Epithelial cell of proximal tubule (primary cell): ENCODE measurements at places on chromosomes 2 and 18. TPM values are rescaled to one million over a fixed set of nuclear protein-coding genes. Genes with fewer than 3 reads are reported as not detected.

The FBXO41 gene
- total RNA-seq, result 2.4 and 4.5 TPM in 2 replicates

DNA sequence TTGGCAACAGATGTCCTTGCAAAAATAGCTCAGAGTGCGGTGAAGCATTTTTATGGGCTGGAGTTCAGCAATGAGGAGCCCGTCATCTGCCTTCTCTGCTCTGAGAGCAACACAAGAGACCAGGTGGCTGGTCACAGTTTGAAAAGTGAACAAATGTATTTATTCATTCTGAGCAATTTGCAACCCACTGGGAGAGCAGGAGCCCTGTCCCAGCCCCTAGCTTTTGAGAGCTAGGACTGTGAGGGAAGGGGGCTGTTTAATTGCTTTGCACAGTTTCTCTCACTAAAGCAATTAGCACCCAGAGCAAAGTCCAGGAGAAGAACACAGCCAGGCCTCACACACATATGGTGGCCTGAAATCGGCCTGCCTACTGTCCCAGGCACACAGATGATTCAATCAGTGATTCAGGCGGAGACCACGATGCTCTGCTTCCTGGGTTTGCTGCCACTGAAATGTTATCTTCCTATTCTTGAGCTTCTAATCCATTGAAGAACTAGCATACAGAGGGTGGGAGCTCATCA lies 646.1 kb upstream of the ACVR2A start:
- DNase-seq, result no peak

DNA sequence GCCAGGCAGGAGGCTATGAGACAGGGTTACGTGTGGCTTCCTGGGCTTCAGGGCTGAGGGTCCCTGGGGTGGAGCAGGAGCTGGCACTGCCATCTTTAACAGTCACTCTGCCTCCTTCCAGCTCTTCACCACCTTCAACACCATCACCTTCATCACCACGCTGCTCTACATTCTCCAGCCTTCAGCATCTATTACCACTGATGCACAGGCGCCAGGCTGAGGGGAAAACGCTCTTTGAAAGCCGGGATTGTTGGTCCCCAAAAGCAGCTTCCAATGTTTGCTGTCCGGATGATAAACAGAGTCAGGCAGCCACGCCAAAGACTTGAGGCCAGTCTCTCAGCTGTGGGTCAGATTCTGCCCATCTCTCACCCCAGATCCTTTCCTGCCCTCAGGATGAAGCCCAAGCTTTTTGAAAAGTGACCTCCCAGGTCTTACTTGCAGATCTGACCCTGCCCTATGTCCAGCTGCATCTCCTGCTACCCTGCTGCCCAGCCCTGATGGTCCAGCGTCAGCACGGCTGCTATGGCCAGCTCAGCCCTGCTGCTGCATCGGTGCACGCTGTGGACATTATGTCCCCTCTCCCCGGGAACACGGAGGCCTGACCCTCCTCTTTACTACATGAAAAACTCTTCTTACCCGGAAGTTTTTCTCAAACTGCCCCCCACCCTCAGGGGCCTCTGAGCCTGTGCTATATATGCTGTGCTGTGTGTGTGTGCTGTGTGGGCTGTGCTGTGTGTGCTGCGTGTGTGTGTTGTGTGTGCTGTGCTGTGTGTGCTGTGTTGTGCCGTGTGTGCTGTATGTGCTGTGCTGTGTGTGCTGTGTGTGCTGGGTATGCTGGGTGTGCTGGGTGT lies 31.2 kb upstream of the MAL start:
- no peak for DNase-seq

The LRP1B gene
- total RNA-seq, result 0.07 and 0.12 TPM in 2 replicates

The EFR3B gene
- total RNA-seq, result 1.3 and 2.6 TPM in 2 replicates

GRCh38 chr2:166017208-166017607 lies 63.6 kb upstream of the TTC21B start:
- DNase-seq, result peak; percentile 6

GRCh38 chr2:95234816-95235215 lies 27.5 kb downstream of the ZNF892 start:
- no peak for DNase-seq

The TLX2 gene
- not detected in 2 replicates for total RNA-seq

DNA sequence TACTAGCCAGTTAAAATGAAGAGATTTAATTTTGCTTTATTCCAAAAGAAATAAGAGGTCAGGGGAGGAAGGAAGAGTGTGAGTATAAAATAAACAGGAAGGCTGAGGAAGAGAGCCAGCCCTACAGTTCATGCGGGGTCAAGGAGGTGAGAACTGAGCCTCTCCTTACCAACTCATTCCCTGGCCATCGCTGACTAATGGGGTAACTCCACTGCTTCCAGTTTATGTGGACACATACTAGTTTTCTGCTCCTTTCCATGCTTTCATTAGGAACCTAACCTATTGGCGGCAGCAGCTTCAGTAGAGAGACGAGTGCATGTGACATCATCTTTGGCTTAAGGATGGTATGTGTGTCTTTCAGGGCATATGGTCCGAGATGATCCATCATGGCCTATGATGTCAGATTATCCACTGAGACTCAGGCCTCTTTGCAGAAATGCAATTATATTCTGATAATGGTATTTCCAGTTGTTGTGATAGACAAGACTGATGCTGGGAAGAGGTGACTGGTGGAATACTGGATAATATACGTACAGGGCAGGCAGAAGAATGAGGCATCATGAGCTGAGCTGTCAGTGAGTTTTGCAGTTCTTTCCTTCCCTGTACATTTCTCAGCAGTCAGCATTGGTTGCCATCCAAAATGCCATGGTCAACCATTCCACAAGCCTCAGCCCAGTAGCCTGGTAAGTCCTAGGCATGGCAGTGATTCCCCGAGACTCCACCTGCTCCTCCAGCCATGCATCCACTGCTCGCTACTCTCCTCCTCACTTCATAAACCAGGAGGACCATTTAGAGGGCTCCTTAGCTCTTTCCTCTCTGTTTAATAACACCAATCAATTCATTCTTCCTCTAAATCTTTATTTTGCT lies 184.6 kb upstream of the OSR1 start:
- DNase-seq, result no peak

The ONECUT2 gene
- total RNA-seq, result under 0.01 and 0.06 TPM in 2 replicates

- DNase-seq, result no peak
Observed at GRCh38 chr2:61410185-61410584, 60.7 kb downstream of the USP34 start.

The SIX2 gene
- 0.06 and 3.1 TPM in 2 replicates for total RNA-seq

- DNase-seq, result no peak
Observed at GRCh38 chr2:18271370-18272147, 288.9 kb downstream of the RDH14 start.

DNA sequence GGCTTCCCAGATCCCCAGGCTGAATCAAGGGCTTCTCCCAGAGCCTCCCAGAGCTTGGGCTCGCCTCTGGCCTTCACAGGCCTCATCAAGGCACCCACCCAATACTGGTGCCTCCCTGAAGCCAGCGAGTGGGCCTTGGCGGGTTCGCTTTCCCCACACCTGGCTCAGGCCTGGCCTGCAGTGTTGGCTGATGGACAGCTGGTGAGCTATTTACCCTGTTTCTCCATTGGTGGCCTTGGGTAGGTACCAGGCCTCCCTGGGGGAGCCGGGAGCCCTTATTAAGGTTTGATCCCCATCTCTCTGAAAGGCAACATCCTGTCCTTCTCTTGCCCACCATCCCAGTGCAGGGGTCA lies 18.2 kb upstream of the DUSP2 start:
- no peak for DNase-seq

DNA sequence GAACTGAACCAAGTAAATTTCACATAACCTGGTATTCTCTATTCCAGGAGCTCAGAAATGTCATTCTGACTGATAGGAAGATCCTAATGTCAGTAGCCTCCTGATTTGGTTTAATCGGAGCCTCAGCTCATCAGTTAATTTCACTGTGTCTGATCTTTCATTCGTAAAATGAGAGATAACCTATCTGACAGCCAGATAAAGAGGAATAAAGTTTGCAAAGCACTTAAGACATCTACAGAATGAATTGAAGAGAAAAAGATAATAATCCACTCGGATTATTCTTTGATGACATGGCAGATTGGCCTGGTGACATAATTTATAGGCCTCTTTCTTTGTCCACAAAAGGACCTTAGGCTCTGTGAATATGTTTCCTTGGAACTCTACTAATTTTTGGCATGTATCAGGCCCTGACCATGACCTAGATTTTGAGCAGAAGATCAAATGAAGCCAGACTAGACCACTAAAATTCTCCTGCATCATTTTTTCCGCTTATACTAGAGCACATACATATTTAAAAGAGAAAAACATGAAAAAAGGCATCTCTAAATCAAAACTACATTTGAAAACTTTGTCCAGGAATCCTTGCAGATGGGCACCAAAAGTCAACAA lies 312.4 kb downstream of the MTX2 start:
- DNase-seq, result no peak

DNA sequence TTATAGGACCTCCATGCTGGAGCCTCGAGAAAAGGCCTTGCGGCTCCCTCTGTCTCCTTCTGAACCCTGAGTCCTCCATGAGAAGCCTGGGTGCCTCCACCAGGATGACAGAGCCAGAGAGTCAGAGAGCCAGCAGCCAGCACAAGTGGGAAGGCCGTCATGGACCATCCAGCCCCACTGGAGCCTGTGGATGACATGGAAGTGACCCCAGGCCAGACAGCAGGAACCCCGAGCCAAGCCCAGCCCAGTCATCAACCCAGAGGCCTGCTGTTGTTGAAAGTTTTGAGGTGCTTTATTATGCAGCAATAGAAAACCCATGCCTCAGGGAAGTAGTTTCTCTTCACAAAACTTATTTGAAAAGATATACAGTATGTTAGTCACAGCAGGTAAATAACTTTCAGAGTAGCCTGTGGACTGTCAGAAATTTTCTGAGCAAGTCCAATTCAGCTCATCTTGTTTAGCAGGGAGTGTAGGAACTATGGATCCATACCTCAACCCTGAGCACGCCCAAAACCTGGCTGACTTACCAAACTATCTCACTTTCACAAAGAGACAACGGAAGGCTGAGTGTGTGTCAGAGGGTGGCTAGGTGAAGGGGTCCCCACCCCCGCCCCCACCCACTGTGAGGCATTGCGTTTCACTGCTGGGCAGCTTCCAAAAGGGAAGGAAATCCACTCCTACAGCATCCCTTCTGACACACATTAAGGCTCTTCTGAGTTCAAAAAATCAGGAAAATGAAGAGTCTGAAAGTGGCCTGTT lies 79.9 kb upstream of the NDUFV2 start:
- no peak for DNase-seq

The BUB1 gene
- 57.2 and 85.9 TPM in 2 replicates for total RNA-seq

The VAMP8 gene
- total RNA-seq, result 86.5 and 152 TPM in 2 replicates

GRCh38 chr2:212032032-212032431 lies 506.6 kb downstream of the ERBB4 start:
- DNase-seq, result no peak

- DNase-seq, result no peak
Observed at GRCh38 chr18:52531836-52532235, 191.8 kb downstream of the DCC start.

The CMPK2 gene
- 4.3 and 4.6 TPM in 2 replicates for total RNA-seq

DNA sequence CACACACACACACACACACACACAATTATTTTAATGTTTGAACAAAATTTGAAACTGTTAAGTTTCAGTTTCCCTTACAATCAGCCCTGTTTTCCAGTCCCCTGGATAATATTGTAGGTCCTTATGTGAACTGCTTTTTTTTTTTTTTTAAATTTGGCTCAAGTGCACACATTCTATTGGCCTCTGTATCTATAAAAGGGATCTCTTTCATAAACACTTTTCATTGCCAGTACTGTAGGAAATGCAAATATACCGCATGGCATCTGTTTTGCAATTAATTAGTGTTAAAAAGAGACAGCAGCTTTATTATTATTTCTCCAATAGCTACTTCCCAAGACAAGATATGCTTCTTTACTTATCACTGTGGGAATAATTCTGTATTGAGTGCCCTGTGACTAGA lies 738.7 kb downstream of the EPHA4 start:
- DNase-seq, result no peak

DNA sequence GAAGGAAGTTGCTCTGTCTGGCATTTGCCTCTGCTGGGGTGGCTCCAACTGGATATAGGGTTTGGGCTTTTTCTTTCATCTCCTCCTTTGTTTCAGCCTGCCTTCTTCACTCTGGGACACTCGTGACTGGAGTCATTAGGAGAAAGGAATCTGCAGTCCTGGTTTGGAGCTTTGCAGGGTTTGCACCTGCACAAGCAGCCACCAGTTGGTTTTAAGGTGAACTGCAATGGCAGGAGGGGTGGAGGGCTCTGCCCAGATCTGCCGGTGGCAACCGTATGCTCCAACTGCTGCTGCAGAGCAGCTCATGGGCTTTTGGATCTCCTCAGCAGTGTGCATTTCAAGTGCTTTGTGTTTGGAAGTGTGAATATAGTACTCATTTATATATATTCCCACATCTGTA lies 131.3 kb upstream of the MGAT5 start:
- DNase-seq, result no peak

DNA sequence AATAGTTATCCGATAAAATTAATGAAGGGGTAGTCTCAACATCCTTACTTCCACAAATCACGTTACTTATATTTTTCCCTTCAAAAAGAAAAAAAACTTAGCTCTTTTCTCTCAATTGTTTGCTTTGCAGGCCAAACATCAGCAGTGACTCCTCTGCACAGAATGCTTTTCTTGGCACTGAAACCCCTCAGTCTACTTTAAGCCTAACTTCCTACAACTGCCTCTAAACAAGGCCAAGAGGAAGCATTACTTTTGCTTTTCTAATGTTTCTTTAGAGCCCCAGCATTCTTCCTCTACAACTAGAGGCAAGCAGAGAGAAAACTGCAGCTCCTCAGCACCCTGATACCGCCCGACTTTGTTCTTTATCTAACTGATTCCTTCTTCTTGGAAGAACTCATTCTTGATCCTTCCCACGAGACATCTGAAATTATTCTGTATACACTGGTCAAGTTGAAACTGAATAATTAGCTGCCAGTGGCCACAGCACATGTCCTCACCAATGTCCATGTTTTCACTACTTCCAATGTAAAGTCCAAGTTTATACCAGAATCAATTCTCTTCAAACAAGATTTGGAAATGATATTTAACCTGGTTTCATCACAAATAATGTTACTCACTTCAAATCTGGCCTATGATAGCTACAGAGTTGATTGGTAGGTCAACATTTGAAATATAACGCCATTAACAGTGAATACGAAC lies 55.3 kb downstream of the DTNB start:
- no peak for DNase-seq

DNA sequence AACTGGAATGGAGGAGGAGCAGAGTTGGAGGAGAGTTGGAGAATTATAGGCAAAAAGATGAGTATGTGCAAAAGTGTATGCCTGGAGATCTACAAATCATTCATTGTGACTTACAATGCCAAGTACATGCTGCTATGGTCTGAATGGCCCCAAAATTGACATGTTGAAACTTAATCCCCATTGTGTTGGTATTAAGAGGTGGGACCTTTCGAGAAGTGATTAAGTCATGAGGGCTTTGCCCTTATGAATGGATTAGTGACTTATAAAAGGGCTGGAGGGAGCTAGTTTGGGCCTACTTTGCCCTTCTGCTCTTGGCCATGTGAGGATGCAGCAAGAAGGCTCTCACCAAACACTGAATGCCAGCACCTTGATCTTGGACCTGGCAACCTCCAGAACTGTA lies 6.3 kb upstream of the RBMS1 start:
- DNase-seq, result no peak

GRCh38 chr2:30074023-30074422 lies 72.8 kb upstream of the YPEL5 start:
- no peak for DNase-seq

DNA sequence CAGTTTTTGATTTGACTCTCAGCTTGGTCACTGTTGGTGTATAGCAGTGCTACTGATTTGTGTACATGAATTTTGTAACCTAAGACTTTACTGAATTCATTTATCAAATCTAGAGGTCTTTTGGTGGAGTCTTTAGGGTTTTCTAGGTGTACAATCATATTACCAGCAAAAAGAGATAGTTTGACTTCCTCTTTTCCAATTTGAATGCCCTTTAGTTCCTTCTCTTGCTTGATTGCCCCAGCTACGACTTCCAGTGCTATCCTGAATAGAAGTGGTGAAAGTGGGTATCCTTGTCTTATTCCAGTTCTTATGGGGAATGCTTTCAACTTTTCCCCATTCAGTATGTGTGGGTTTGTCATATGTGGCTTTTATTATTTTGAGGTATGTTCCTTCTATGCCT lies 312.9 kb upstream of the REV1 start:
- DNase-seq, result no peak
